Activated T-helper 2 cell treated with anti-CD3 and anti-CD28 coated beads, Interferon-gamma antibody, Interleukin-2, Interleukin-4, amounts not matched to agents 10 μg/mL and 5 μg/mL and 100 μg/mL, durations not matched to agents 14 hours and 24 hours and 36 hours (primary cell): ENCODE measurements at places on chromosomes 16 and 17.

DNA sequence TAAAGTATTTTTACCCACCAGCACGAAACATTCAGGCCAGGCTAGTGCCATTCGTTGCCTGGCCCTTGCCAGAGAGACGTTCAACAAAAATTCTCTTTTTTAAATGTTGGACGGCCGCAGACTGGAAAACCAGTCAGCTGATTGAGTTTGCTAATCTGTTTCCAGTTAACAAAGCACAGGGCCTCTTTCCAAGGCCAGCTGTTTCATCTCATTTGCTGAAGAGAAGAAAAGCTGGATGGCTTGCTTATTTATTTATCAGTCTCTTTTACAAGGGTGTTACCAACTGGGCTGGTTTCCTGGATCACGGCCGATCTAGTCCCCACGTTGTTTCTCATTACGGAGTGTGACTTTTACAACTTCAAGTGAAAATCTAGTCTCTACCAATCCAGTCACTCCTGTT, 418.7 kb upstream of the DYNLRB2 start:
- no peak for DNase-seq

DNA sequence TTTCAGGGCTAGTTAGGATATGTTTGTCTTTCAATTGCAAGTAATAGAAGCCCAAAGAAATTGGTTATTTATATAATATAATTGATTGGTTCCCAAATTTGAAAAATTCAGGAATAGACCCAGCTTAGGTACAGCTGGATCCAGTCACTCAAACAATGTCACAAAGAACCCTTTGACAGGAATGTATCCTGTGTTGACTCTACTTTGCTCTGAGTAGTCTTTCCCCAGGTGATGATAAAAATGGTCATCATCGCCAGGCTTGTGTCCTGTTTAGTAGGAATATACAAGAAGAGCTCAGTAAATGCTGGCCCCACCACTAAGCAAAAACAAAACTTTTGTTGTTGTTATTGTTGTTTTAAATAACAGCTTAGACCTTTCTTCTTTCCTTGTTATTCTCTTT, 35.0 kb downstream of the MAPT start:
- no peak for DNase-seq

DNA sequence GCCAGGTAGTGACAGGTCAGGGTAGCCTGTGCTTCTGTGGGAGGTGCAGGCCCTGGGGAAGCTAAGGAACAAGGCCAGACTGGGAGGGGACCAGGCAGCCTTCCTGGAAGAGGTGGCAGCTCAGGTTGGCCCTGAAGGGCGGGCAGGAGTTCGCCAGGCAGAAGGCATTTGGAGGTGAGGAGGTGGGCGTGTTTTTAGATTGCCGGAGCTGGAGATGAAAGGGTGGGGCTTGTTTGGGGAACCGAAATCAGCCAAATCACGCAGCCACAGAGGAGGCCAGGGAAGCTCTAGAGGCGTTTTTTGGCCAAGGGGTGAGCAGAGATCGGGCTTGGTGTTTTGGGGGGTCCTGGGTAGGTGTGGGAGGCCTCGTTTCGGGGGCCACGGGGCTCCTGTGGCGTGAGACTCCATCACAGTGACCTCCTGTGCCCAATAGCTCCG, 7.6 kb downstream of the ADCY7 start:
- DNase-seq: peak; percentile 39

DNA sequence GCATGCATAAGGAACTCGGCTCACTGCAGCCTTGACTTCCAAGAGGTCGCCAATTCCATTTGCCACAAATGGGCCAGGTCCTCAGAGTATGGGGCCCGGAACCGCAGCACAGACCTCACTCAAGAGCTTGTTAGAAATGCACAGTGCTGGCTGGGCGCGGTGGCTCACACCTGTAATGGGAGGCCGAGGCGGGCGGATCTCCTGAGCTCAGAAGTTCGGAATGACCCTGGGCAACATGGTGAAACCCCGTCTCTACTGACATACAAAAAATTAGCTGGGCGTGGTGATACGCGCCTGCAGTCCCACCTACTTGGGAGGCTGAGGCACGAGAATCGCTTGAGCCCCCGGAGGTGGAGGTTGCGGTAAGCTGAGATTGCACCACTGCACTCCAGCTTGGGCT, 19.6 kb upstream of the N4BP1 start:
- peak; percentile 6 for DNase-seq

DNA sequence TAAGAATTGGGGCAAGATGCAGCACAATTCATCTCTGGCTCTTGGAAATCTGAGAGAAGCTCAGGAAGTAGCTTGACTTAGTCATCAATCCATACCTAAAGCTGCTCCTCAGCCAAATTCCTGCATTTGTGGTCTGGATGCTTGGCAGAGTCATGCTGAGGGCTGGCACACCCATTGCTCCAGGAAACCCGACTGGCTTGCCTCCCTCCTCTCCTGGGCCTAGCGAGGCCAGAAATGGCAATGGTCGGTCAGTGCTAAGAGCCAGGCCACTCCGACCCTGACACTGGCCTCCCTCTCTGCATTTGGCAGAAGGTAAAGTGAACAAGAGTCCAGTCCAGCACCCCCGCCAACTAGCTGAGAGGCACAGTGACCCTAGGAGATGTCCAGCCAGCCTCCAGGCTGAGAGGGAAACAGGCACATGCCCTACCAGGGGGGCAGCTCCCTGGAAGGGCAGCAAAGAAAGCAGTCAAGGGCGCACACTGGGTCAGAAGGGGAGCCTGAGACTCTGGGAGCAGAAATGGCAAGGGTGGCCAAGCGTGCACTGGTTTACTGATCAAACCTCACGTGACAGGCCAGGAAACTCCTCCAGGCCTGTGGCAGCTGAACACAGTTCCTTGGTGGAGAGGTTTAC, 10.0 kb downstream of the POLDIP2 start:
- no peak for DNase-seq

GRCh38 chr17:63425483-63425882, 20.6 kb downstream of the CYB561 start:
- DNase-seq: peak; percentile 47
